PC-9 (cell line): ENCODE measurements at places on chromosomes 5 and 9.

DNA sequence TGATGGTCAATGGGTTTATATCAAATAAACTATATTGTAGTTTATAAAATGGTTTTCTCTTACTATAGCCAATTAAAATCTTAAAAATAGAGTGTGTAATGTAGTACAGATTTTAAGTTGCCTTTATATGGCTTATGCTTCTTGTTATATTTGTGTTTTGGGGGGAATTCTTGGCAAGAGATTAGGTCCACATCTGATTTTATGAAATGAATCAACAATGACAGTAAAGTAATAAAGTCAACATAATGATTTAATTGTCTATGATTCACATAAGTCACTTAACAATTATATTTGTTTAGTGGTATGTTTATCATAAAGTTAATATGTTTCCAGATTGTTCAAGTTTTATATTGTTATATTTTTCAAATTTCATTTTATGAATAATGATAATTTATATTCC, 164.8 kb downstream of the COMMD10 start:
- no peaks in the 10 kb centered on the region for H3K27me3 ChIP-seq
- no peak overlapping the region for H3K4me3 ChIP-seq
- DNase-seq = no peak
- no peaks in the 10 kb centered on the region for H3K36me3 ChIP-seq
- H3K27ac ChIP-seq = no peak overlapping the region

GRCh38 chr9:104608336-104608735, 2.9 kb upstream of the OR13C2 start:
- H3K27me3 ChIP-seq = no peaks in the 10 kb centered on the region
- H3K36me3 ChIP-seq = no peaks in the 10 kb centered on the region
- no peak overlapping the region for H3K27ac ChIP-seq
- H3K4me3 ChIP-seq = no peak overlapping the region
- no peaks in the 10 kb centered on the region for H3K4me1 ChIP-seq

GRCh38 chr9:126756876-126757415, 47.9 kb upstream of the ZBTB43 start:
- H3K27me3 ChIP-seq = peaks cover 53% of the 10 kb centered on the region
- H3K4me3 ChIP-seq = no peak overlapping the region
- no peaks in the 10 kb centered on the region for H3K36me3 ChIP-seq
- no peaks in the 10 kb centered on the region for H3K4me1 ChIP-seq

DNA sequence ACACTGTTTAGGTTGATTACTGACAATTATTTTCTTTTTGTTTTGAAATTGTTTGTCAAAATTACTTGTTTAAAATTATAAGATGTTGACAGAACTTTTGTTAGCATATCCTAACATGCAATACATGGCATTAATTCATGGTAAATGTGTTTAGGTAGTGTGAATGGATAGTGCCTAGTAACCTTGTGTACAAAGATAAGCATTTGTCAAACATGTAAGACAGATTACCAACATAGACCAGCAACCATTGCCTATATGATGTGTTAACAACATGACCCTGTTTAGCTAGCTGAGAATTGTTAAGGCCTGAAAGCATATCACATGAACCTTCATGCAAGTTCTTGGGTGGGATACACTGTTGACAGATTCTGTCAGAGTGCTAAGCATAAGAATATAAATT, 13.4 kb downstream of the MAN2A1 start:
- no peaks in the 10 kb centered on the region for H3K36me3 ChIP-seq
- no peaks in the 10 kb centered on the region for H3K27me3 ChIP-seq
- DNase-seq = no peak
- no peak overlapping the region for H3K27ac ChIP-seq
- no peaks in the 10 kb centered on the region for H3K4me1 ChIP-seq
- H3K4me3 ChIP-seq = no peak overlapping the region

- no peaks in the 10 kb centered on the region for H3K27me3 ChIP-seq
- no peak for DNase-seq
- H3K27ac ChIP-seq = no peak overlapping the region
Observed at GRCh38 chr5:137622850-137623249, 113.0 kb downstream of the KLHL3 start.

DNA sequence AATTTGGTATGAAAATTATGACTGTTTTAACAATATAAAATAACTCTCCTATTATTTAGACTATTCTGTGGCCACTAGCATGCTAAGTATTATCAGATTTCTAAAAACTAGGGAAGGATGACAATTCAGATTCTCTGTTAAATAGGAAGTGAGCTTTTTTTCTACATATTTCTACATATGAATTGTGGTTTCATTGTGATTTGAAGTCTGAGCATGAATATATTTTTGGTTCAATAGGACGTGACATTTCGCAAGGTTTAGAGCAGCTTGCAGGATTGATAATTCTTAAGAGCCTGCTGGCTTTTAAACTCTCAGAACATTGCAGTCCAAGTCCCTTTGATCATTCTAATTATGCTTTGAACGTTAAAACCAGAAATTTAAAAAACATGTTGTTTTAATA, 82.9 kb downstream of the ADGRV1 start:
- no peak overlapping the region for H3K4me3 ChIP-seq
- no peak overlapping the region for H3K27ac ChIP-seq
- no peak for DNase-seq
- H3K36me3 ChIP-seq = no peaks in the 10 kb centered on the region
- H3K27me3 ChIP-seq = no peaks in the 10 kb centered on the region
- no peaks in the 10 kb centered on the region for H3K4me1 ChIP-seq

DNA sequence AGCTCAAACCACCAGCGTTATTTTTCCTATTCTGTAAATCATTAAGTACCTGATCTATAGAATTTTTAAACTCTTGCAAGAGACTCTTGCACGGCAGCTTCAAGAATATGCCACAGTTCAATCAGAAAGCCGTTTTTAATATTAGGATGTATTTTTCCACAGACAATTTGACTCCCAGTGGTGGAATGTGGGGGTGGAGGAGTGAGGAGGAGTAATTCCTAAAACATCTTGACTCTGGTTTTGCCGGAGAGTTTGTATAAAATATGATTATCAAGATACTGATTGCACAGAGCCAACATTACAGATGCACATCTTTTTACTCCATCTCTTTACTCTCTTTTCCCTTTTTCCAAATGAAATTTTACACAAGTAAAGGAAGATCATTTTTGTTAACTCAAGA, 288.3 kb downstream of the ENC1 start:
- no peak overlapping the region for H3K27ac ChIP-seq
- H3K4me1 ChIP-seq = 0 out of 2 replicates have a peak, but pooled peaks cover 3% of the 10 kb centered on the region
- no peak for DNase-seq
- H3K4me3 ChIP-seq = no peak overlapping the region
- no peaks in the 10 kb centered on the region for H3K27me3 ChIP-seq

DNA sequence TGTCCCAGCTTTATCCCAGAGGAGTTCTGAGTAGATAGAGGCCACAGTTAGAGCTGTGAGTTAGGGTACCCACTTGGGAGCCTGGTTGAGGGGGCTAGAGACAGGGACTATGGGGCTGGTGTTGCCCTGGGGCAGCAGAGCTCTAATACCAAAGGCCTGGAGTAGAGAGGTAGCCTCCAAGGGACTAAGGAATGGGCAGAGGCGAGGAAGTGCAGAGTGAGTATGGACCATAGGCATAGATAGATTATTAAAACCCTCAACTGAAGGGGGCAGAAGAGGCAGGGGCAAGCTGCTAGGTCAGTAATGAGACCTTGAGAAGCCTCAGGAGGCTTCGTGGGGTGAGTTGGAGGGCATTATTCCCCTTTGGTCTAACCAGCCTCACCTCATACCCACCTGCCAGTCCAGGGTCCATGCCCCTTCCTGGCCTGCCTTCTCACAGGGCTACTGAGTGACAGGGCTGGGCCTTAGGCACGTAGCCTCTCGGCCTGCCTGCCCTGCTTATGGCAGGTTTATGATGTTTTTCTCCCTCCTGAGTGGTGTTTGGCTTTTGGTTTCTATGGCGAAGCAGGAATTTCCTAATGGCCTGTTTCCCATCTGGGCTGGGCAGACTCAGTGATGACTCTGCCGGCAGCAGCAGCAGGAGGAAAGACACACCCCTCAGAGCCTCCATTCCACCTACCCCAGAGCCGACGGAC, 8.0 kb downstream of the PDLIM4 start:
- peak; percentile 87 for DNase-seq
- peak overlapping the region; percentile 58 for H3K27ac ChIP-seq
- H3K27me3 ChIP-seq = no peaks in the 10 kb centered on the region
- no peaks in the 10 kb centered on the region for H3K36me3 ChIP-seq
- peaks cover 47% of the 10 kb centered on the region for H3K4me1 ChIP-seq
